Liver (tissue), 10 donors: ENCODE measurements at places on chromosomes 7 and 10. TPM values are rescaled to one million over a fixed set of nuclear protein-coding genes. Genes with fewer than 3 reads are reported as not detected.

GRCh38 chr7:37999673-38000072 is 79.2 kb downstream of the EPDR1 start:
- no peaks in the 10 kb centered on the region for H3K27me3 ChIP-seq
- H3K36me3 ChIP-seq: no peaks in the 10 kb centered on the region
- no peak overlapping the region for H3K4me3 ChIP-seq
- H3K4me1 ChIP-seq: no peaks in the 10 kb centered on the region
- no peak for DNase-seq

GRCh38 chr7:54996391-54996790 is 22.4 kb upstream of the EGFR start:
- H3K4me1 ChIP-seq: peaks cover 19% of the 10 kb centered on the region
- no peak for DNase-seq
- H3K27ac ChIP-seq: no peak overlapping the region
- no peaks in the 10 kb centered on the region for H3K36me3 ChIP-seq
- H3K4me3 ChIP-seq: no peak overlapping the region
- H3K27me3 ChIP-seq: no peaks in the 10 kb centered on the region

Gene ITPRID1
- not detected for total RNA-seq

DNA sequence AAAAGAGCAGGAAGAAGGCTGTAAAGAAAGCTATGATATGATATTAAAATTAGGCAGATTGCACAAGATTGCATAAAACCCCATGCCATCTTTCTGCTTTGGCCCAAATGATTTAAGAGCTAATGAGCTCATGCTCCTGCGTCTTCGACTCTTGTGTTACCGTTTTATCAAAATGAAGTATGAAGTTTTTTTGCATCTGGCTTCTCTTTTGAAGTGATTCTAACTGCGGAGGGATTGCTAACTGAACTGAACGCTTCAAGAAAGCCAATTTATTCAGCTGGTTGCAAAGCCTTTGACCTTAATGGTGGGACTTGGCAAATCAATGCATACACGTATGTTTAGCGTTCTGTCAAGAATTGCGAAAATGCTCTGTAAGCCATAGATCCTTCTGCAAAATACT is 282.9 kb downstream of the TWIST1 start:
- no peak overlapping the region for H3K4me3 ChIP-seq
- DNase-seq: no peak
- no peaks in the 10 kb centered on the region for H3K36me3 ChIP-seq
- no peaks in the 10 kb centered on the region for H3K27me3 ChIP-seq
- no peak overlapping the region for H3K27ac ChIP-seq
